NCI-H1436 treated with DMSO at 0.1 percent for 48 hours (cell line): ENCODE measurements at places on chromosomes 1 and 21.

DNA sequence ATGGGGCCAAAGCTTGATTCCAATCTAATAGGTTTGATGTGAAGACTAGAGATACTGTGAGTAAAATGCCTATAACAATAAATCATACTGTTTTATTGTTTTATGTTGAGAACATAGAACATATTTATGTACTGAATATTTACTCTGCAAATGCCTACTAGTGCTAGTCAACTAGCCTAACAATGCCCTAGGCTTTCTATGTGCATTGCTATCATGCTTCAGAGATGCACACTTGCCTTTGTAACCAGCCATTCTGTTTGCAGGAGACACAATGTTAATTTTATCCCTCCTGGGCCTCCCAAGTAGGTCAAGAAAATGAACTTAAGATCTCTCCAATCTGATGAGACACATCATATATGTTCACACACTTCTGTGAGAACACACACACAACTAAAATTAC lies 530.8 kb upstream of the BEND5 start:
- no peak for DNase-seq

DNA sequence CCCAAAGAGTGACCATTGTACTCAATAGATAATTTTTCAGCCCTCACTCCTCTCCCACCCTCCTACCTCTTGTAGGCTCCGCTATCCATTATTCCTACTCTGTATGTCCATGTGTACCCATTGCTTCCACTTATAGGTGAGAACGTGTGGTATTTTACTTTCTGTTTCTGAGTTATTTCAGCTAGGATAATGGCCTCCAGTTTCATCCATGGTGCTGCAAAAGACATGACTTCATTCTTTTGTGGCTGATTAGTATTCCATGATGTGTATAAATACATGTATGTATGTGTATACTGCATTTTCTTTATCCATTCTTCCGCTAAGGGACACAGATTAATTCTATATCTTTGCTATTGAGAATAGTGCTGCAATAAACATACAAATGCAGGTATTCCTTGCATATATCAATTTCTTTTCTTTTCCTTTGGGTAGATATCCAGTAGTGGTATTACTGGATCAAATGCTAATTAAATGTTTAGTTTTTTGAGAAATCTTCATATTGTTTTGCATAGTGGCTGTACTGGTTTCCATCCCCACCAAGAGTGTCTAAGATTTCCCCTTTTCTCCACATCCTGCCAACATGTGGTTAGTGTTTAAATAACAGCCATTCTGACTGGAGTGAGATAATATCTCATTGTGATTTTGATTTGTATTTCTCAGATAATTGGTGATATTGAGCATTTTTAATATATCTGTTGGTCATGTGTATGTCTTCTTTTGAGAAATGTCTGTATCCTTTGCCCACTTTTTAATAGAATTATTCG lies 4.9 kb downstream of the LY9 start:
- DNase-seq: no peak

DNA sequence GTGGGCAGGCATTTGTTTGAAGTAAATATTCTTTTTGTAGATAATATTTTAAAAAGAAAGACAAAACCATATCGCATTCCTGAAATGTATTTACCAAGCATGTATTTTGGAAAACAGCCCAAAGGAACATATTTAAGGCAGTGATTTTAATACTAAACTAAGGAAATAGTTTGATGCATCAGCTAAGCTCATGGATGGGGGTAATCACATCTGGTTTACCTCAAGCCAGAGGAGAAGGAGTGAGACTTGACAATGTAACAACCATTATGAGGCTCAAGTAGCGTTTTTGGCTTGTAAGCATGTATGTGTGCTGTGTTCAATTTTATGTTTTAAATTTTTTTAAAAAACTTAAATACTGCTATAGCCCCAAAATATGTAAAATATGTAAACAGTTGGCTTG lies 390.5 kb downstream of the DISC1 start:
- no peak for DNase-seq

DNA sequence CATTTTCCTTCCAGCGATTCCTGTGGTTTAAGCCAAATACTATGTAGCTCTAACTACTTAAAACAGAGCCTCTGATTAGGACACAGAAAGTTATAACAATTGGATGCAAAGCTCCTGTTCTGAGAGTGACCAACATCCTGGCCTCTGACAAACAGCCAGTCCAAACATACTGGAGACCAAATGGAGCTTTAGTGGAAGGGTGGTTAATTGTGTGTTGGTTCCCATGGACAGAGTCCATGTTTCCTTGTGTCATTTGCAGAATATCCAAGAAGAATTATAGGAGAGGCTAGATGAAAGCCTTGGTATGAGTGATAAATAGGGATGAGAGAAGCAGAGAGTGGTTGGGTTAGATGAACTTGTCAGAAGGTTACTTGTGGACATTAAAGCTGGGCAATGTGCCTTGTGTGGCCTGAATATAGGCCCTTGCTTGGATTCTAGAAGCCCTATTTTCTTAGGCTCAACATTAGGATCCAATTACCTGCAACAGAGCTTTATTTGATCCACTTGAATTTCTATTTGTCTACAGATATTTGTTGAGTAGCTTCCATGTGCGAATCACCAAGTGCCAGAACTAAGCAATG lies 180.5 kb upstream of the GORAB start:
- DNase-seq: no peak

DNA sequence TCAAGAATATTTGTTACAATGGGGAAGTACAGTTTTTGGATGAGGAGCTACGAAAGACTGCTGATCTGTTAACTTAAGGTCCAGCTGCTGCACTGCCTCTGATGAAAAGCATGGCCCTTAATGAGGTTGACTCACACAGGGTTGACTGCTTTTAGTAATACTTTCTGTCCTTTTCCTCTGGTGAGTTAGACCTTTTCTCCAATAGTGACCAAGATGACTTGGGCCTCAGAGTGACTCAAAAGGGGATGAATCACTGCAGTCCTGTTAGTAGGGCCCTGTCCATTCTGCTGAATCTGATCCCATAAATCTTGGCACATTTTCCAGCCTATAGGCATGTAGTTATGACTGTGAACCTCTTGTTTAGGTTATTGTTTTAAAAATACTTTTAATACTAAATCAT lies 2.7 kb downstream of the DISP1 start:
- no peak for DNase-seq

DNA sequence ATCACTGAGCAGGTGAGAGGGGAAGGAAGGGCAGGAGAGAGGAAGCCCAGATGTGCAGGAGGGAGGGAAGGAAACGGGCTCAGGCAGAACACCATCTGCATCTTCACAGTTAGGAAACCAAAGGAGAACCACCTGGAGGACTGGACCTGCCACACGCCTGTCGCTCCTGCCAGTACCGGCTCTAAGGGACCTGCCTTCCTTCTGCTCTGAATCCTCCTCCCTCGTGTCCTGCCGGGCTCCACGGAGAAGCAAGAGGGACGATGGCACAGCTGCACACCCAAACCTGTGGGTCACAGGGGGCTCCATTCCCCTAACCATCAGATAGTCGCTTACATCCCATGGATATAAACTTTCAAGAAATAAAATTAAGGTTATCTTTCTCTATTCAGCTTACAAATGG lies 56.1 kb downstream of the TOR1AIP2 start:
- no peak for DNase-seq

DNA sequence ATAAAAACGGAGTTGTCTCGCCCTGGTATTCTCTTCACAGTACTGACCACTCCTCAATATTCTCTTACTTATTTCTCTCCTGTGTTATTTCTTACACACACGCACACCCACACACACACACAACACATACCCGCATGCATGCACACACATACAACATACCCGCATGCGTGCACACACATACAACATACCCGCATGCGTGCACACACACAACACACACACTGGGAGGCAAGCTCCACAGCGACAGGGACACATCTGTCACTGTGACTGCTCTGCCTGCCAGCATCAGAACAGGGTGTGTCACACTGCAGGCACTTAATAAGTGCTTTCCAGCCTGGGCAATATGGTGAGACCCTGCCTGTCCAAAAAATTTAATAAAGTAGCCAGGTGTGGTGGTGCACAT lies 20.8 kb upstream of the DDOST start:
- no peak for DNase-seq

- DNase-seq: no peak
These were observed 55.5 kb upstream of the DYNLT5 start for GRCh38 chr1:66696771-66697170.

GRCh38 chr1:22520871-22521270 lies 42.4 kb upstream of the EPHA8 start:
- no peak for DNase-seq

GRCh38 chr1:96025062-96025461 lies 696.5 kb upstream of the PTBP2 start:
- no peak for DNase-seq

DNA sequence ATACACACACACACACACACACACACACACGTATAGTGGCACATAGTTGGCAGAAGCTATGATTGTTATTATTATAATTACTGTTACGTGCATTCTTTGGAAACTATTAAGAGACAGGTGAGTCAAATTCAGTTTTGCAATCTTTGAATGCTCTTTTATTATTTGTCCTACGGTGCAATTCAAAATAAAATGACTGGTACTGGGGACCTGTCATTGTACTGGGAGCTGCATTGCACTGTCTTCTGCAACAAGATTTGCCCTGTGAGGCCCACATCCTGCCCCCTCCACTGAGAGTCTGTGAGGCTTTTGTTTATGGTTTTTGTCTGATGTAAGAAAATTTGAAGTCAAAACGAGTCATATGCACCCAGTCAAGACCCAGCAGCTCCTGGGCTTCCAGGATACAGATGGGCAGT lies 1.9 kb downstream of the LY9 start:
- no peak for DNase-seq

DNA sequence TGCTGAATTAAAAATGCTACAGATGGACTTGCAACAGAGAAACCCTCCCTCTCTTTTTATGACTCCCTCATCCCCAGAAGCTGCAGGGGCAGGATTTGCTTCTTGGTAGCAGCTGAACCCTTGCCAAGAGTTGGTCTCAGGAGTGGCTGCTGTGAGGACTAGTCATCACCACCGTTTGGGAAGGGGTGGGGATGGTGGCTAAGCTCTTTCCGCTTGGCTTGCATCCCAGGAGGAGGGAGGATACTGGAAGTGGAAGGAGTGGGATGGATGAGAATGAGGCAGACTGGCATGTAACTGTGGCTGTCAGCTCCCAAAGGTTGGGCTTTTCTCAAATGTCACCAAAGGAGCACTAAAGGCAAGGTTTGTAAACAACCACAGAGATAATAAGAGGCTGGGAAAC lies 50.8 kb upstream of the COL24A1 start:
- no peak for DNase-seq

DNA sequence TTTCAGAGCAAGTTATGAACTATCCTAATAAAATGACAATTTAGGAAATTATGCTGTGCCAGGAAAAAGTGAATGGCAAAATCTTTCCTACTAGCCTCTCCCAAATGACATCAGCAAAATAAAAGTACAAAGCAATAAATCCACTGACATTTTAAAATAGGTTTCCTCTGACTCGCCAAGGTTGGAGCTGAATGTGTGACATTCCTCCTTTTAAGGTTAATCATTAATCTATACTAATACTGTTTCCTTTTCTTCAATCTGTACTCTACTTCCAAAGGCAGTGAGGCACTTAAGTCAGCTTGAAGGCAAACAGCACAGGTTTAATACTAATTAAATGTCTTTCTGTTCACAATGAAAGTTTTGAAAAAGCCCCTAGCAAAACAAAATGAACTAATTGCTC lies 15.7 kb downstream of the RNF19B start:
- no peak for DNase-seq

DNA sequence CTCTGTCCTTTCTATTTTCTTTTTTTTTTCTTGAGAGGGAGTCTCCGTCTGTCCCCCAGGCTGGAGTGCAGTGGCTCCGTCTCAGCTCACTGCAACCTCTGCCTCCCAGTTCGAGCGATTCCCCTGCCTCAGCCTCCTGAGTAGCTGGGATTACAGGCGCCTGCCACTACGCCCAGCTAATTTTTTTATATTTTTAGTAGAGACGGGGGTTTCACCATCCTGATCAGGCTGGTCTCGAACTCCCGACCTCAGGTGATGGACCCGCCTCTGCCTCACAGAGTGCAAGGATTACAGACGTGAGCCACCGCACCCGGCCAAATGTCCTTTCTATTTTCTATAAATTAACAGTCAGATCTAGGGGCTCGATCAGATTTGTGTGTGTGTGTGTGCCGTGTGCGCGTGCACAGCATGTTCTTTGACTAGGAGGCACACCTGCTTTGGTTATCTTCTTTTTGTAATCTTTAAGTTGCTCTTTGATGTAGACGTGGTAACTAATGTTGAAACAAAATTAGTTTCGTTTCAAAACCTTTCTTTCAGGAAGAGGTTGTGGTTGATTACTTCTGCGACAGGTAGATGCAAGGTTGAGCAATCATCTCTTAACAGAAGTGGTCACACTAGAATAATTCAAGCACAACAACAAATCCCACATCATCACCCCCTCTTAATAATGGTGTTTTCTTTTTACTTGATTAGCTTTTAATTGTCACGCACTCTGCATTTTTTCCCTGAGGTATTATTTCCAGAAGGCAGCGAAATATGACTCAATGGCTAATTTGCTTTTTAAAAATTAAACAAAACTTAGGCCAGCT lies 779 bp upstream of the DEGS1 start:
- no peak for DNase-seq

DNA sequence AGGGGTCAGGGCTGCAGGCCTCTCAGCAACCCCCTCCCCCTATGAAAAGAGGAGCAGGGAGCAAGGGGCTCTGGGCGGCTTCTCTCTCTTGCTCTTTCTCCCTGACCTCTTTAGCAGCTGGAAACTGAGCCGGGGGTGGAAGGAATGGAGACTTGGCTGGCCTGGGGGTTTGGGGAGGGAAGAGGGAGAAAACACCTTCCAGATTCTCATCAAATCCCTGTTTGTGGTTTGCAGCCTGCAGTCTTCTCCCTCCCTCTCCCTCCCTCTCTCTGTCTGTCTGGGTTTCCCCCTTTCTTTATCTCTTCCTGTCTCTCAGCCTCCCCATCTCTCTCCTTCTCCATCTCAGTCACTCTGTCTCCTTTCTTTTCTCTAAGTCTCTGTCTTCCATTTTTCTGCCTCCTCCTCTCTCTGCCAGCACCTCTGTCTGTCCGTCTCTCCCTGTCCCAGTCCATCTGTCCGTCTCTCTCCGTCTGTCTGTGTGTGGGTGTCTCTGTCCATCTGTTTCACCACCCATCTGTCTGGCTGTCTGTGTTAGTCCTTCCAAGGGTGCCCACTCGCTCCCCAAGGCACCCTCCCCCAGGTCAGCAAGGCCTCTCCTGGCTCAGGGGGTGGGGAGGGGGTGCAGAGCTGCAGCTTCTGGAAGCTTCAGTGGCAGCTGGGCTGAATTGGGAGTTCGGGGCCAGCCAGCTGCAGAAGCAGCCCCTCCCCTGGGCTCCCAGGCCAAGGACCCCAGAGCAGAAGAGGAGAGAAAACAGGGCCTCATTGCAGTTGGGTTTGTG lies 6.2 kb downstream of the AHDC1 start:
- no peak for DNase-seq

DNA sequence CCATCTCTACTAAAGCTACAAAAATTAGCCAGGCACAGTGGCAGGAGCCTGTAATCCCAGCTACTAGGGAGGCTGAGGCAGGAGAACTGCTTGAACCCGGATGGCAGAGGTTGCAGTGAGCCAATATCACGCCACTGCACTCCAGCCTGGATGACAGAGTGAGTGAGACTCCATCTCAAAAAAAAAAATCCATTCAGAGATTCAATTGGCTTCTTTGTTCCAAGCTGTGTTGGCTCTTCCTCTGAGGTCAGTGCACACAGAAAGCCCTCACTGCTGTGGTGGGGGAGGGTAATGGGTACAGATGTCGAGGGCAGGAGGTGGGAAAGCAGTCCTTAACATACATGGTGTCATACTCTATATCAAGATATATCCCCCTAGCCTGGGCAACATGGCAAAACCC lies 14.7 kb downstream of the TIE1 start:
- no peak for DNase-seq

- DNase-seq: no peak
These were observed 18.7 kb upstream of the SLAMF1 start for GRCh38 chr1:160665330-160666078.
